ENCODE measurements at places on chromosomes 1 and 21.

DNA sequence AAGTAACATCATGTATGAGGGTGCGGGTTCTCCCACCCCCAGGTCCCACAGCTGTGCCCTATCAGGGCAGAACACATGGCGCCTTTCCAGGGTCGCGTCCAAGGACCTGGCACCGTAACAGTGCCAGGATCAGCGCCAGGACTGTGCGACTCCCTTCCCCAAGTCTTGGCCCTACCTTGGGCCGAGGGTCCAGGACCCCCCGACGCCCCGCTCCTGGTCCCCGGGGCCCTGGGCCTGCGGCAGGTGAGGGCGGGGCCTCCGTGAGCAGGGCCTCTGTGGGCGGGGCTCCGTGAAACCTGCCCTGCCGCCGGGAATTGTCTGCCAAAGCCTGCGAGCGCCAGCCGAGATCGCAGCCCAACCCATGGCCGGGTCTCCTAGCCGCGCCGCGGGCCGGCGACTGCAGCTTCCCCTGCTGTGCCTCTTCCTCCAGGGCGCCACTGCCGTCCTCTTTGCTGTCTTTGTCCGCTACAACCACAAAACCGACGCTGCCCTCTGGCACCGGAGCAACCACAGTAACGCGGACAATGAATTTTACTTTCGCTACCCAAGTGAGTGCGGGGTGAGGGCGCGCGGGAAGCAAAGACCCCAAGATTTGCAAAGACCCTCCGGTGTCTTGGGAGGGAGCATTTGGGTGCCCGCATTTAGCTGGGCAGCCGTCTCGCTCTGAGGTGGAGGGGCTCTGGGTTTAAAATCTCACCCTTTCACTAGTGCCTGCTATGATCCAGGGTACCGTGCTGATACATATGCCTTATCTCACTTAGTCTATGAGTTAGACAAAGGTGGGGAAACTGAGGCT lies at the start of gene RHBG:
Gene RHBG, plus strand, starts transcription at position 323 of the 796 bp plus-strand sequence. Its CDS starts 39 bp downstream, at position 362.
- DNase-seq, result no peak

DNA sequence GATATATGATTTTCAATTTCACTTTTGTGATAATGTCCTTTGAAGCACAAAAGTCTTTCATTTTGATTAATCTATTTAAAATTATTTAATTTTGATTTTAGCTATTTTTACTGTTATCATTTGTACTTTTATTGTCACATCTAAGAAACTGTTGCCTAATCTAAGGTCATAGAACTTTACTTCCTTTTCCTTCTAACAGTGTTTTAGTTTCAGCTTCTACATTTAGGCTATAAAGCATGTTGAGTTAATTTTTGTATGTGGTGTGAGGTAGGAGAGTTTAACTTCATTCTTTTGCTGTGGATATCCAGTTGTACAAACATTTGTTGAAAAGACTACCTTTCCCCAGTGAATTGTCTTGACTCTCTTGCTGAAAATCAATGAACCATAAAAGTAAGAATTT lies 204.5 kb downstream of the TM2D1 start:
- DNase-seq, result no peak

DNA sequence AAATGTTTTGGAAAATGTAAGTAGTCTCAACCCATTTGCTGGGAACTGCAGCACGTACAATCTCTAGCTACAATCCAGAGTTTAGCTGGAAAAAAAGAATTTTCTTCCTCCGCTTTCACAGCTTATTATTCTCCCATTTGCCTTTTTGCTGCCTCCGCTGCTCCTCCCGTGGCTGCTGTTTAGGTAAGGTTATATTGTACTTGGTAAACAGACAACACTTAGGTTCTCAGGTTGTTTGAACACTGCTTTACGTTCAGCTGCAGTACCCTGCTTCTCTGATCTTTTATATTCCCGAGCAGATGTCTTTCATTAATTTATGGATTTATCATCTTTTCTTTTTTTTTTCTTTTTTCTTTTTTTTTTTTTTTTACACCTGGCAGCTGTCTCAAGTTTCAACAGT lies 14.3 kb downstream of the PROX1 start:
- DNase-seq, result no peak

DNA sequence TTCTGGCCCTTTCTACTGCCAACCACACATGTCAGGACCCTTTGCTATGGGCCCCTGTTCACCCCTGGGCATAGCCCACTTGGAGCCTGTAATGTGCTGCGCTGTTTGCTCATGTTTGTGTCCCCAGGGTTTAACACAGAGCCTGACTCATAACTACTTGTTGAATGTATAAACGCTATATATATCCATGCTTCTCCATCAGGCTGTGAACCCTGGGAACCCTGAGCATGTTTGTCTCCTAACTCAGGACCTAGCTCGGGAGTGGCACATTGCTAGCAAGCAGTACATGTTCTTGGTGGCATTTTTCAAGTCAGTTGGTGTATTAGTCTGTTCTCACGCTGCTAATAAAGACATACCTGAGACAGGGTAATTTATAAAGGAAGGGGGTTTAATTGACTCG lies 8.0 kb downstream of the OLFML3 start:
- no peak for DNase-seq

DNA sequence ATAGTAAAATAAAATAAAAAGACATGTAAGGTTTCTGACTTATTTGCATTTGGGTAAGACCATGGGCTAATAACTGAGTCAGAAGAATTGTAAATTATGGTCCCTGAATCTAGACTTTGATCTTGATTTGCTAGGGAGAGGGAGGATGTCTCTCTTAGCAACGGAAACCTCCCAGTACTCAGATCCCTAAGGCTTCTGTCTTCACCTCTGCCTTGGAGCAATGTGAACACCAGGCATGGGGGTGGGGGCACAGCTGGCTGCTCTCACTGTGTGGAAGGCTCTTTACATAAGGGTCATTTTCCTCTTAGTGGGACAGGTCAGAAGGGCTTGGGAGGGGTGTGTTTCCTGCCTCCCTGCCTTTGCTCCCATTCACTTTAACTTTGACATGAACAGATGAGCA lies 17.0 kb upstream of the TMEM54 start:
- DNase-seq, result no peak

DNA sequence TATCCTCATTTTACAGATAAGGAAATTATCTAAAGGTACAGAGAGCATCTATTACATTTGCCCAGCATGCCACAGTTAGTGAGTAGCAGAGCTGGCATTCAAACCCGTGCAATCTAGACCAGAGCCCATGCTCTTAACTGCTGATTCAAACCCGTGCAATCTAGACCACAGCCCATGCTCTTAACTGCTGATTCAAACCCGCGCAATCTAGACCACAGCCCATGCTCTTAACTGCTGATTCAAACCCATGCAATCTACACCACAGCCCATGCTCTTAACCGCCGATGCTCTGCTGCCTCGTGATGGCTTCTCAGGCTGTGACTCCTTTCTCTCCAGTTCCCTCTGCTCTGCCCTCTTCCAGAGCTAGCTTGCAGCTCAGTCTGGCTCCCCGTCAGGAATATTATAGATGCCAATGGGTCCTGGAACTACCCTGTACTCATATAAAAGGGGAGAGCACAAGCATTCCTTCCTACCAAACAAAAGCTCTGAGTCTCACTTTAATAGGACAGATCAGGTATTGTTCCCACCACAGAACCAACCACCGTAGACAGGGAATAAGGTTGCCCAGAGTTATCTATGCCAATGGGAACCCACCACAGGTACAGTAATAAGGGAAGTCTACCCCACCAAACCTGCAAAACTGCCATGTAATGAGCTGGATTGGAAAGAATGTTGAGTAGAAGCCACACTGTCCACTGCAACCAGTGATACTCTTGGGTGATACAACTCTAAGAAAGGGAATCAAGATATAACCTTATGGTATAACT lies 78.4 kb downstream of the SMYD3 start:
- DNase-seq, result no peak

DNA sequence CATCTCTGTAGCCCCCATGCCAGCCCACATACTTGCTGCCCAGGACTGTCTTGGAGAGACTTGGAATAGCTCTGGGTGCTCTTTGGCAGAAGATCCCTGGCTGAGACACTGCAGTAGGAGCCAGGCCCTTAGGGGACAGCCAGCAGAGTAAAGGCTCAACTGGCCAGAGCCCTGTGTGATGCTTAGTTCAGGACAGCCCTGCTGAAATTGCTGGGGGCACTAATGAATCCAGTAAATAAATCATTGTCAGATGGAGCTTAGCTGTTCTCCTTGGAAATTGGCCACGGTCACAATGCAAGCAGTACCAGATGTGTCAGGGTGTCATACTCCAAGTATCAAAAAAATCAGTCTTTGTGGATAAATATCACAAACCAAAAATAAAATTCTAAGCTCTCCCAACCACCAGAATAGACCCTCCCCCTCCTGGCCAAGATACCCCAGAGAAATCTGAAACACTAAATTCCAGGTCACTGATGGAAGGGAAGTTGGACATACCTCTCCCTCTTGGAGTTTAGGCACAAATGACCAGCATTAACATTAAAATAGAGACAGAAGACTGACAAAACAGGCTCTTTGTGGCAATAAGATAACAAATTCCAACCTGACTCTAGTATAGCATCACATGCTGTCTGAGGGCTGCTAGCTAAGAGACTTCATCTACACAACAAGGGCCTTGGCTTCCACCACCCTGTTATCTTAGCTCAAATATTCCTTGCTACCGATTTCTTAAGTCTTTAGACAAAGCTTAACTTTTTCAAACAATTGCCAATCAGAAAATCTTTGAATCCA lies 83.2 kb upstream of the DNAH14 start:
- DNase-seq, result no peak

DNA sequence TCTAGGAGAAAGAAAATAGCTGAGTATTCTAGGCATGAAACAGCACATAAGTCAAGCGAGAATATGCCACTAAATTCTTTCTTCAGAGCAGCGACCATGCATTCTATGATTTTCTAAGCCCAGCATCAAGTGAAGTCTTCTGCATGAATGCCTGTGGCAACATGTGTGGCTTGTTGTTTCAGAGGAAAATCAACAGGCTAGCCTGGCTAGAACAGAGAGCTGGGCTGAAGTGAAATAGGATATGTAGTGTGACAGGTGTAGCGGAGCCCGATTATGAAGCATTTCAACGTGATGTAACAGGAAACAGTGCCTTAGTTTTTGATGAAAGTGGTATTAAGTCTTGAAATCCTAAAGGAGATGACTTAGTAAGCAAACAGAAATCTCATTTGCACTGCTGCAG lies 7.0 kb downstream of the CSDE1 start:
- DNase-seq, result no peak

GRCh38 chr1:35929730-35930592 lies 944 bp upstream of the AGO3 start:
- DNase-seq, result no peak

GRCh38 chr1:23122023-23122748 lies 46.5 kb downstream of the LUZP1 start:
- DNase-seq, result no peak

- no peak for DNase-seq
Measured at GRCh38 chr1:150997949-150998348, 8.8 kb downstream of the MINDY1 start.

- no peak for DNase-seq
Measured at GRCh38 chr1:235545292-235545930, 41.2 kb upstream of the B3GALNT2 start.

DNA sequence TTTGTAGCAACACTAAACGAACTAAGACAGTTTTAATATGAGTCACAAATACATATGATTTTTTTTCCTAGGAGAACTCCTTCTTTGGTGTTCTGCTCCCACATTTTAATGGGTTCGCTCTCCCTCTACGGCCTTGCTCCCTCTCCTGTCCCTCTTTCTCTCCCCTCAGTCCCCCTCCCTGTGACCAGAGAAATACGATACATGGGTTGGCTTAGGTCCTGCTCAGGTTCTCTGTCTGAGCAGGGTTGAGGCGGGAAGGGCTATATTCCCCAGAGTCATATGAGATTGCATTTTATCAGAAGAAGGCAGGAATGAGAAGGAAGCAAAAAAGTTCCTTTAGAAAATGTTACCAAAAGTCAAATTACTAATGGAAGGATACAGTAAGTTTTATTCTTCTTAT lies 44.6 kb downstream of the UBE2U start:
- DNase-seq, result no peak

Data from COLO829 (cell line).